Right ventricle myocardium inferior (tissue), 1 donor: ENCODE measurements at places on chromosomes 3 and 15.

- no peak for DNase-seq
Observed at GRCh38 chr15:49185473-49185872, 15.4 kb downstream of the GALK2 start.

DNA sequence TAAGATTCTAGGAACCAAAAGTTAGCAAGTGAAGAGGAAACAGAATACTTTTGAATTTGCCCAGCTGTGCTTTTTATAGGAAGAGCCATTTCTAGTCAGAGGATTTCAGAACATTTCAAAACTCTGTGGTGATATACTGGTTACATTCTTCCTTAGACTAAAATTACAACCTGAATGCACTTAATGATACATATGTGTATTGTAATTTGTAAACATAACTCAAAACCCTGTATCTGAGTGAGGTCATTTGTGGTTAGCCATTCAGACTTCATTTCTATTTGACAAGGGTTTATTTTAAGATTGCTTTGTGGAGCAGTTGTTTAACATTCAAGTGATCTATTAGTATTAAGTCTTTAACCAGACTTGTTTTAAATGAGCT, 59.4 kb upstream of the TRIM71 start:
- no peak for DNase-seq

GRCh38 chr3:83968356-83968755, 990.4 kb upstream of the CADM2 start:
- no peak for DNase-seq

DNA sequence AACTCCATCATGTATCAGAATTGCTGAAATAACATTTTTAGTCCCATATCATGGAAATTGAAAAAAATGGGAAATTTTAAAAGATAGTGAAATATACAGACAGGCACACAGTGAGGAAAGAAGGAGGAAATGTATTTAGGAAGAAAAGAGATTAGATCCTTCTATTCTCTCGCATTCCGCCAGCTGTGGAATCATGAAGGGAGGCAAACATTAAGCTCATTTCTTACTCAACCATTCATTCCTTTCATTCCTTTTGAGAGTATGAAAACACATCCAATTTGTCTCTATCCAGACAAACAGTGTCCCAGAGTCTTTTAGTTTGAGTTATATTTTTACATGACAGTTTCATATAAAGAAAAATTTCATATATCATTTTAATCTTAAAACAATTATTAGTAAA, 52.5 kb upstream of the KCNMB2 start:
- no peak for DNase-seq

- DNase-seq: no peak
Observed at GRCh38 chr3:110456001-110456400, 615.6 kb upstream of the NECTIN3 start.

- DNase-seq: no peak
Observed at GRCh38 chr15:64693134-64693533, 82.3 kb downstream of the RBPMS2 start.

DNA sequence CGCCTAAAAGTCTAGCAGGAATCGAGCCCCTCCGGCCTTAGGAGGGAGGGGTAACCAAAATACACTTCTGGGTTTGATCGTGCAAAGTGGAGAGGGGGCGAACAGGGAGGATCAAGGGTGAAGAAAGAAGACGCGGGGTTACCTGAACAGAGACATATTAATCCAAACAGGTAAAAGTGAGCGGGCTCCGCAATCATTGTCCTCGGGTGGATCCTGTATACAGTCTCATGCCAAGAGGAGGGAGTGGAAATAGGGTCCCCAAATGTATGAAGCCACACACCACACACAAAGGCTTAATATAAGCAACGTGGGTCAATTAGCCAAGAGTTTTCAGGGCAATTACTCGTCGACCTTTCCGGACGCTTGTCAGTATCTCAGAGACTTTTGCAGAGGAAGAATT, 749.5 kb downstream of the ROBO1 start:
- no peak for DNase-seq

DNA sequence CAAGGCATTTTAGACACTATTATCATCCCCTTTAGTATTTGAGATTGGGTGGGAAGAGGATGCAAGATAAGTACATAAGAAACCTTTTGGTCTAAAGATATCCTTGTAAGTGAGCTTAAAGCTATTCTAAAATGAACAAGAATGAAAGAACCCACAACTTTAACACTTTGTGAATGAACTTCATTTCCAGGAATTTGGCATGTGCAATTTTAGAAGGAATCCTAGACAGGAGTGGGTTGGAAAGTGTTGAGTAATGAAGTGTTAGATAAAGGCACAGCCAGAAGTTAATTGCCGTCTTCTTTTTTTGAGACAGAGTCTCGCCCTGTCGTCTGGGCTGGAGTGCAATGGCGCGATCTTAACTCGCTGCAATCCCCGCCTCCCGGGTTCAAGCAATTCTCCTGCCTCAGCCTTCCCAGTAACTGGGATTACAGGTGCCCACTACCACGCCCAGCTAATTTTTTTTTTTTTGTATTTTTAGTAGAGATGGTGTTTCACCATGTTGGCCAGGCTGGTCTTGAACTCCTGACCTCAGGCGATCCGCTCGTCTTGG, 13.2 kb upstream of the TEX9 start:
- DNase-seq: no peak

- DNase-seq: no peak
Observed at GRCh38 chr3:150370122-150370602, 37.9 kb upstream of the TSC22D2 start.

- no peak for DNase-seq
Observed at GRCh38 chr3:119331661-119332060, 37.5 kb downstream of the ARHGAP31 start.

DNA sequence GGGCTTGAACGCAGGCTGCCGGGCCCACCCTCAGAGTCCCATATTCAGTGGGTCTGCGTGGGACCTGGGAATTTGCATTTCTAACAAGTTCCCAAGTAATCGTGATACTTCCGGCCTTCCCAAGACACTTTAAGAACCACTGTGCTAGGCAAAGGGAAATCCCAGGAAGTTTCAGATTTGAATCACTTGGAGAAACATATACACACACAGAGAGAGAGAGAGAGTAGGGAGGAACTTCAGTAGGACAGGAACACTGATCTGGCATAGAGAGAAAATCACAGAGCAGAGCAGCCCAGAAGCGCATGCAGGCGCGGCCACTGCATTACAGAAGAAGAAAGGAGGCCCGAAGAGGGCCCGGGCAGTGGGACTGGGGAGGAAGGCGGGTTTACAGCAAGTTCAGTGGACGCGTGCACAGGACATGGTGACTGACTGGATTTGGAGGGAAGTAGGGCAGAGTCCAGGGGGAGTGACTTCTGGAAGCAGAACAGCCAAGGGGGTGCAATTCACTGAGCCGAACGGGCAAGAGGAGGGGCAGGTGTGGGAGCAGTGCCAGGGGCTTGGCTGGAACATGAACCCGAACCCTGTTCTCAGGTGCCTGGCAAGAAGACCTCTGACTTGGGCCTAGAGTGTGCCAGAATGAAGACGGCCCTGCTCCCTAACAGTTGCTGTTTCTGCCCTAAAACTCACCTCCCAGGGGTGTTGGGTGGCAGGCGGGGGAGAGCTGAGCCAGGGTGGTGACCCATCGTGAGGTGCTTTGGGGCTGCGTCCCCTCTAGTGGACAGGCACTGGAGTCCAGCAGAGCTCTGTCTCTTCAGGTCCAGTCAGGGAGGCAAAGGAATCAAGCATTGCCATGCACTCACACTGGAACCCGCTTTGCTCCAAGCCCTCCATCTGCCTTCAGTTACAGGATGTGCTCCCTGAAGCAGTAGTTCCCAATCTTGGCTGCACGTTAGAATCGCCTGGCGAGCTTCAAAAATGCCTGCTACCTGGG, 101.3 kb upstream of the HES1 start:
- no peak for DNase-seq

DNA sequence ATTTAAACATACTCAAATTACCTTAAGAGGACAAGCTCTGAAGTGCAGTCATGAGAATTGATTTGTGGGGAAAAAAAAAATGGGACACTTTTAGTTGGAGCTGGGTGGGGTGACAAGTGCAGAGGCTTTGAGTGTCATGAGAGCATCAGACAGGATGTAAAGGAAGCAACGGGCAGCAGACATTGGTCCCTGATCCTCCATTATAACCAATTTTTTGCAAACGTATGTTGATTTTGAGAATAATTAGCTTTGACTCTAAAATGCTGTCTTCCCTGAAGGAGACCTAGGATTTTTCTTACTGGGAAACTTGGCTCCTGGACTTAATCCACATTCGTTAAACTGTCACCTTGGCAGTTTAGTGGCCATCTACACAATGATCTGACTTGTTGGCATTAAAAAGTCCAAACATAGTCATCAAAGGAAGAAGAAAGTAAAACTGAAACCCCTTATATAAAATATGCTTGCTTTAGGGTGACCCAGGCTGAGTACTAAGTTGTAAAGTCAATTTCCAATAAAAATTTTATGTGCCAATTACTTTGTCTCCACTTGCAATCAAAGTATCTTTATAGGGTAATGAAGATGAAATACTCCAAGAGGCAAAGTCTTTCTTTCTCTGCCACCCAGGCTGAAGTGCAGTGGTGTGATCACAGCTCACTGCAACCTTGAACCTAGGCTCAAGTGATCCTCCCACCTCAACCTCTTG, 45.6 kb downstream of the BCL2L10 start:
- no peak for DNase-seq

GRCh38 chr3:126358038-126358815, 1.0 kb upstream of the KLF15 start:
- peak; percentile 53 for DNase-seq

DNA sequence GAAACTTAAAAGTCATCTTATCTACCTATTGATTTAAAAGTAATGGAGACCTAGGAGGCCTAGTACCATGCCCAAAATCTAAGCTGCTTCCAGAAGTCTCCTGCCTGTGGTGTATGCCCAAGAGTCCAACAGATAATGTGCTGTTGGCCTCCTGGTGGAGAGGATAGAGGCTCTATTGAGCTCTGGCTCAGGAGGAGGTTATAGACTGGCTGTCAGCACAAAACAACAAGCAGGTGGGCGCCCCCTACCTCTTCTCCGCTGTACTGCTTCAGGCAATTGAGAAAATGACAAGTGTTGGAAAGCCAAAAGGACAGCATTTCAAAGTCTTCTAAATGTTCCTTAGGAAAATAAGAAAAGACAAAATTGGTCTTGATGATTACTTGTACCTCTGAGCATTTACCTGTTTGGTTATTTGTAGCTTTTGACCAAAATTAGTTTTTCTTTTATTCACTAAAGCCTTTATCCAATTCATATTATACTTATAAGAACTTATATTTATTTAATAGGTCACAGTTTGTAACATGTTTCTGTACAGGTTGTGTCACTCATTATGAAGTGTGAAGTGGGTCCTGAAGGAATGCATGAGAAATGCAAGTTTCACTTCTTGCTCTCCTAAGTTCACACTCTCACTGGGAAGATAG, 17.2 kb upstream of the GNB5 start:
- DNase-seq: no peak

GRCh38 chr15:90617171-90617570, 87.4 kb downstream of the CRTC3 start:
- no peak for DNase-seq

DNA sequence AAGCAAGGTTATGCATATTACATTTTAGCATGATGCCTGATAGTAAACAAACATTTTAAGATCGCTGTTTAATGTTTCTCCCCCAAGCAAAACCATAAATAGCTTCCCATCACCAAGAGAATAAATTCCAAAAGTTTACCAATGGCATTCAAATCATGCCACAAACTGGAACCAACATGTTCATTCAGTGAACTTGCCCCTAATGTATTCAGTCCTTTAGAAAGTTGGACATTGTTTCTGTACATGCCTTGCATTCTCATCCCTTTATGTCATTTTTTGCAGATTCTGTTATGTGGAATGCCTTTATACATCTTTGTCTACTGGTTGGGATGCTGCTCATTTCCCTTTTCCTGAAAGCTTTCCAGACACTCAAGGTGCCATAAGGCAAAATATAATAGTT, 105.5 kb downstream of the PYDC2 start:
- DNase-seq: no peak

GRCh38 chr15:61138156-61138555, 90.9 kb downstream of the RORA start:
- DNase-seq: no peak

DNA sequence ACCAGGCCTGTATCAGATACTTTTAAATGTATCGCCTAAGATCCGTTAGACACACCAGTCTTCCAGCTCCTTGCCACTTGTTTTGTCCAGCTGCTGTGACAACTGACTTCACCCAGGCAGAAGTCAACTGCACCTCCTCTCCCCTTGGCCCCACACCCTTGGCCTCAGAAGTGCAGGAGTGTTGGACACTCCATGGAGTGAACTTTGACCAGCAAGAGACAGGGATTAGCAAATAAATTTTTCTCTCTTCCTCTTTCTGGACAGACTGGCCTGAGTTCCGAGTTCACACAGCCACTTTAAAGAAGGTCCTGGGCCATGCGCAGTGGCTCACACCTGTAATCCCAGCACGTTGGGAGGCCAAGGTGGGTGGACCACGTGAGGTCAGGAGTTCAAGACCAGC, 2.9 kb upstream of the CLN6 start:
- DNase-seq: peak; percentile 34

DNA sequence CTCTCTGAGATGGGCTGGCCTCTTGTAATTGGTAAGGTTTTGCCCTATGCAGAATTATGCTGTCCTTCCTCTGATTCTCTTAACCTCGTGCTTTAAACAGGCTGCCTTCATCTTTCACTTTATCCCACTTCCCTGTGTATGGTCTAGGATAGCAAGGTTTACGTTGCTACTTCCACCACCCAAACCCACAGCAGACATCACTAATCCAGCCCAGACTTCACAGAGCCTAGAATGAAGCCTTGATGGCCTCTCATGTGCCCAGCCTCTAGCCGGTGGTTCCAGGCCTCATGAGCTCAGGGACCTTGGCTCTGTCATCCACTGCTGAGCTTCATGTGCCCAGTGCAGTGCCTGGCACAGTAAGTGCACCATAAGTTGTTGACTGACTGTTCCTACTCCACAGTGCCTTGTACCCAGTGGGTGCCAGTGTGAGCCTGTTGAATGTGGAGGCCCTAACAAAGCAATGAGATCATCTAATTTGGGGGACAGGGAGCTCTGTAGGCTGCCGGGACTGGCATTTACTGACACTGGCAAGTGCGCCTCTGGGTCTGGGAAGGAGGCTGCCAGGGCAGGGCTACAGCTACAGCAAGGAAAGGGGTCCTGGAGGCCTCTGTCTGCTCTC, 12.5 kb downstream of the SLC6A6 start:
- no peak for DNase-seq

DNA sequence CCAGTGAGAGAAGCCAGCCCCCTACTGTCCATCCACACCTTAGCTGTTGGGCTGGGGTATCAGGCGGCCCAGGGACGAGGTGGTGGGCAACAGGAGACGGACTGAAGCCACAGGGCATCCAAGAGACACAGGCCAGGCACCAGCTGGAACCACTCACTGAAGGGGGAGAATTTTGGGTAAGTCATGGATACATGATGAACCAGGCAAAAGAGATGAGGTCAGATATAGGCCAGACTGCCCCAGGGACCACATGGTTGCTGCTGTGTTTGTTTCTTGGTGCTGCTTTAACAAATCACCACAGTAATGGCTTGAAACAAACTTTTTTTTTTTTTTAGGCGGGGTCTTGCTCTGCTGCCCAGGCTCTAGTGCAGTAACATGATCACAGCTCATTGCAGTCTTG, 66.4 kb downstream of the SEMA5B start:
- no peak for DNase-seq
